Natural killer cell (primary cell): ENCODE measurements at places on chromosomes 1 and 21. TPM values are rescaled to one million over a fixed set of nuclear protein-coding genes. Genes with fewer than 3 reads are reported as not detected.

The ACTA1 gene
- not detected for total RNA-seq

DNA sequence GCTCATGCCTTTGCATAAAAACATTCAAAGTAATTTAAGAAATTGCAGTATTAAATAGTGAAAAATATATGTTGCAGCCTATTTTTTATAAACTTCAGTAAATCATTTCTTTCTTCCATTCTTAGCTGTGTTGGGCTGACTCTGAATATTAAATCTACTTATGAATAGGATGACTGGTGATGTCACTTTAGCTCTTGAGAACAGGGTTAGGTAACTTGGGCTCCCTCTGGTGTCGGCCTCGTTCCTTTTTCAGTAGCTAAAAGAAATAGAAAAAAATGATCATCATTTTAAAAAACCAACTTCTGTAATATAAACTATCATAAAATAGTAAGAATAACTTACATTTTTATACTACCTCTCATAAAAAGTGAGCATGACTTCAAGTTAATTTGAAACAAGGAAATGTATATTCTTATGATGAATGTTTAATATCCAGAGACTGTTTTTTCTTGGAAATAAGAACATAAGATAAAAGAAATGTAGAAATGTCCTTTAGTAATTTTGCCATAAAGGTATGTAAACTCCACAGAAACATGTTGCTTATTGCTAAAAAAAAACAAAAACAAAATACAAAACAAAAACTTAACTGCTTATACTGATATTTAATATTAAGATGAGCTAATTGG is 26.8 kb upstream of the NCAM2 start:
- no peak for DNase-seq

DNA sequence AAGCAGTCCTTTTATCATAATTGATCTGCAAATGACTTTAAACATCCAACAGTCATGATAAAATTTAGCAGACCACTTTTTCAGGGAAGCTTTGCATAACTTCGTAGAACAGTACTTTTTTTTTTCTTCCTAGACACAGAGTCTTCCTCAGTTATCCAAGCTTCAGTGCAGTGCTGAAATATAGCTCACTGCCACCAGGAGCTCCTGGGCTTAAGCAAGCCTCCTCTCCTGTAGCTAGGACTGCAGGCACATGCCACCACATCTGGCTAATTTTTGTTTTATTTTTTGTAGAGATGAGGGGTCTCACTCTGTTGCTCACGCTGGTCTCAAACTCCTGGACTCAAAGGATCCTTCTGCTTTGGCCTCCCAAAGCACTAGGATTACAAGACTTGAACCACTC is 3.8 kb downstream of the F13B start:
- no peak for DNase-seq

- no peak for DNase-seq
Measured at GRCh38 chr1:69940231-69940630, 265.1 kb downstream of the LRRC40 start.
